Activated CD4-positive, CD25-positive, alpha-beta regulatory T cell (primary cell): ENCODE measurements at places on chromosomes 7 and 10.

GRCh38 chr10:122510326-122510725 is 49.0 kb downstream of the HTRA1 start:
- DNase-seq: no peak

GRCh38 chr7:20331910-20332813 is 1.5 kb downstream of the ITGB8 start:
- DNase-seq: no peak

- DNase-seq: peak; percentile 2
Observed at GRCh38 chr7:71735961-71736556, 604.1 kb downstream of the GALNT17 start.

GRCh38 chr7:28996836-28997235 is 38.7 kb upstream of the TRIL start:
- DNase-seq: no peak

DNA sequence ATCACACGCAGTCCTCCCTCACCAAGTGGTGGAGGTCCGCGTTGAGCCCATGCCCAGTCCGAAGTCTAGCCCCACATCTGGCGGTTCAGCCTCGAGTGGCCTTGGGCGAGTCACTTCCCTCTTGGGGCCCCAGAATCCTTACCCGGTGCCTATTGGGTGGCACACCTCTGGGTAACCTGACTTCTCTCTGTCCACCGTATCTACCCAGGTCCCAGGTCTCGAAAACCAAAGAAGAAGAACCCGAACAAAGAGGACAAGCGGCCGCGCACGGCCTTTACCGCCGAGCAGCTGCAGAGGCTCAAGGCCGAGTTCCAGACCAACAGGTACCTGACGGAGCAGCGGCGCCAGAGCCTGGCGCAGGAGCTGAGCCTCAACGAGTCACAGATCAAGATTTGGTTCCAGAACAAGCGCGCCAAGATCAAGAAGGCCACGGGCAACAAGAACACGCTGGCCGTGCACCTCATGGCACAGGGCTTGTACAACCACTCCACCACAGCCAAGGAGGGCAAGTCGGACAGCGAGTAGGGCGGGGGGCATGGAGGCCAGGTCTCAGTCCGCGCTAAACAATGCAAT is 4.3 kb downstream of the EN2 start:
- no peak for DNase-seq

GRCh38 chr7:32191305-32191704 is 121.1 kb upstream of the PDE1C start:
- no peak for DNase-seq

DNA sequence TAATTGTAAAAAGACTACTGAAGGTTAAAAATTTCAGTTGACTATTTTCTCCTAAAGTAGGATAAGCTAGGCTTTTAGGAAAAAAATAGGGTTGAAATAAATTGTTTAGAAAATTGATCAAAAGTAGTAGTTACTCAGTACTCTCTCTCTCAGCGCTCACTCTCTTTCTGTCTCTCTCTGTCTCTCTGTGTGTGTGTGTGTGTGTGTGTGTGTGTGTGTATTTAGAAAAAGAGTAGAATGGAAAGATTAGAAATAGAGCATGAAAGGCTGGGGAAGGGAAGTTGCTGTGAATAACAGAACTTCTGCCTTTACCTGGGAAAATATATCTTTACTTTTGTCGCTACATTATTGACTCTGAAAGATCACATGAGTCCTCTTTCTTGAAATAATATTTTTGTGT is 20.6 kb downstream of the ADK start:
- DNase-seq: no peak

DNA sequence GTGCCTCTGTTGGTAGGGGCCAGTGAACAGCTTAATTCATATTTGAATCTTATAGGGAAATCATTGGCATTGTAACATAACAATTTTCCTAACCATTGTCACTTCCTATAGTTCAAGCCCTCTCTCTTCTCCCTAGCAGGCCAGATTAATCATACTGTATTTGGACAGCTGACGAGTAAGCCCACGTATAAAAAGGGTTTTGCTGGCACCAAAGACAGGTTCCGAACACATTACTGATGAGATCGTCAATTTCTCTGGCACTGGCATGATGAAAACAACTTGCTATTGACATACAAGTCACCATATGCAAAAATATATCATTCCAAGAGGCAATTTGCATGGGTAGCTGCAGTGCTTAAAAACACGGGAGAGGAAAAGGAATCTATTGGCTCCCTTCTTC is 891.1 kb upstream of the AUTS2 start:
- DNase-seq: no peak

DNA sequence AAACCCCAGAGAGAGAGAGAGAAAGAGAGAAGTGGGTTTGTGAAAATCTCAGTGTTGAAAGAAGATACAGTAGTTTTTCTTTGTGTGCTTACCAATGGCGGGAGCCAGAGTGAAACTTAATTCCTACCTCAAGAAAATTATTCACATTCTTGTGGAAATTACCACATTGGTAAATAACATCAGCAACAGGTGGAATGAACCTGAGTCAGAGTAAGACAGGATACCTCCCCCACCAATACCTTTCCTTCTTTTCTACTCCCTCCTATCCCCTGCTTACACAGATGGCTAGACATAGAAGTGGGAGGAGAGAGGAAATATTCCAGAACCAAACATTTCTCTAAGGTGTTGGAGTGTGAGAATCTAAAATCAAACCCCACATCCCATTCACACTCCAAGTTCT is 793.9 kb downstream of the SORCS3 start:
- no peak for DNase-seq

- DNase-seq: no peak
Observed at GRCh38 chr10:103232131-103232673, 13.5 kb upstream of the RPEL1 start.

- DNase-seq: no peak
Observed at GRCh38 chr10:3426190-3426845, 253.7 kb upstream of the PITRM1 start.

DNA sequence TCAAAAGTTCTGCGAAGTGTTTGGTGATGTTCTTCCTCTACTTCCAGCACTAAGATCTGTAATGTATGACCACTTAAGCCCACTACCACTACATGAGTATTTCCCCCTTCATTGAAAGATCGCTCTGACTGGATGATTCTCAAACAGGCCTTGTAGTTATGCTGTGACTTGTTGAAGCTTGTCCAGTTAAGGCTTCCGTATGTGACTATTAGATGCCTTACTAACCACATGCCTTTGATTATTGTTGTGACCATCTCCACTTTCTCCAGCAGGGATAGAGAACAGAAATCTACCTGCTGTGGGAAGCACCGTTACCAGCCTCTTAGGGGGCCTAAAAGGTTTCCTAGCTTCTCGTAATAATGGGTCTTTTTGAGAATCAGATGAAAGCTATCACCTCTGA is 81.1 kb downstream of the NOC3L start:
- no peak for DNase-seq

DNA sequence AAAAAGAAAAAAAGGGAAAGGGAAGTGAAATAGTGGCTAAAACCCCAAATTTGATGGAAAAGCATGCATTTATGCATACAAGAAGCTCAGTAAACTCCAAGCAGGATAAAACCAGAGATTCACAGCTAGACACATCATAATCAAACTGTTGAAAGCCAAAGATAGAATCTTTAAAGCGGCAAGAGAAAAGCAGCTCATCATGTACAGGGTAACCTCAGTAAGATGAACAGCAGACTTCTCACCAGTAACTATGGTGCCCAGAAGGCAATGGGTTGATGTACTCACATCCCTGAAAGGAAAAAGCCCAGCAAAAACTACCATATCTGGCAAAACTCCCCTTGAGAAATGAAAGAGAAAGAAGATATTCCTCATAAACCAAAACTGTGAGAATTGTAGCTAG is 60.4 kb downstream of the TPST1 start:
- DNase-seq: no peak

- no peak for DNase-seq
Observed at GRCh38 chr7:101676956-101677355, 47.9 kb upstream of the MYL10 start.

GRCh38 chr10:43599333-43599732 is 6.9 kb upstream of the ZNF485 start:
- DNase-seq: no peak

DNA sequence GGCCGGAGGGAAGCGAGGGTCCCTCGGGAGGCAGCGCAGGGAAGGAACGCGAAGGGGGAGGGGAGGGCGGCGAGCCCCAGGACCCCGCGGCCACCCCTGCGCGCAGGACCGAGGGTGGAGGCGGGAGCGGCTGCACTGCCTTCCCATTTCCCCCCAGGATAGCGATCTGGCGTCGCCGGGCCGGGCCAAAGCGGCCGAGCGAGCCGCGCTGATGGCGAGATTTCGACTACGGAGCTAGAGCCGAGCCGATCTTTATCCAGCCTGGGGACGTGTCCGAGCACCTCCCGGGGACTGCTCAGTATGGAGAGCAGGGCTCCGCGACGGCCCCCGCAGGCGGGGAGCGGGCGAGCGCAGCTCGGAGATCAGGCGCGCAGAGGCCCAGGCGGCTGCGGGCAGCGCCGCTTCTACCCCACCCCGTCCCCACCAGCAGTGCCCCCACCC is 590 bp upstream of the CRTAC1 start:
- DNase-seq: no peak

GRCh38 chr7:836429-836828 is 4.2 kb downstream of the SUN1 start:
- DNase-seq: no peak
